ENCODE measurements at places on chromosomes 11 and 22.

GRCh38 chr11:131690362-131690761 is 319.9 kb downstream of the NTM start:
- DNase-seq: no peak

- peak; percentile 29 for DNase-seq
Measured at GRCh38 chr11:34002420-34002819, 49.1 kb upstream of the CAPRIN1 start.

DNA sequence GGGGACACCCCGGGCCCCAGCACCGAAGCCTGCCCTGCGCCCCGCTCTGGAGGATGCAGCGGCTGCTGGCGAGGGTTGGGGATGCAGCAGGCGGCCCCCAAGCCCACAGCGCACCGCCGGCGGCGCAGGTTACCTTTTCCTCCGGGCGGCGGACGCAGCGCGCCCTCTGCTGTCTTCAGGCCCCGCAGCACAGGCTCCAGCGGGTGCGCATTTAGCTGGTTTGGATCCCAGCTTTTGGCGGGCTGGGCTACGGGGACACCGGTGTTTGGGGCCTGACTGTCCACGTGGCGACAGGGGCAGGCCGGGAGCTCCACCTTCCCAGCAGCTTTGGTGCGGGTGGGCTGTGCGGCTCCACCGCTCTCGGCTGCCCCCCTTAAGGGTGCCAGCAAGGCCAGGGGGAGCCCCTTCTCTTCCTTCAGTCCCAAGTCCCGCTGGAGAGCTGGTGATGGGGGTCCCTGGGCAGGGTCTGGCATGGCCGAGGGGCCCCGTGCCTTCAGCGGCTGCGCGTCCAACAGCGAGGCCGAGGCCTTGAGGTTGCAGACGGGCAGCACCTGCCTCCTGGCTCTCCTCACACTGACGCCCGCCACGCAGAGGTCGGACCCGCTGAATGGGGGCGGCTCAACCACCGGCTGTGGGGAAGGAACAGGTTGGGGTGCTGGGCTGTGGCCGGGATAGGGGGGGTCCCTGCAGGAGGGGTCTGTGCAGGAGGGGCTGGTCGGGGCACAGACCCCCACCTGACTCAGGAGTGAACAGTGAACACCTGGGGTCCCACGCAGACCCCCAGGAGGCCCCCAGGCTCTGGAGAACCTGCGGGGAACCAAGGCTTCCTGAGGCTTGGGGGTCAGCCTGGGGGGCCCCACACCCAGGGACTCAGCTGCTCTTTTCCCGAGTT is 18.0 kb upstream of the IL17REL start:
- peak; percentile 54 for DNase-seq

- peak; percentile 59 for DNase-seq
Measured at GRCh38 chr22:32411402-32411801, 645 bp downstream of the RTCB start.

DNA sequence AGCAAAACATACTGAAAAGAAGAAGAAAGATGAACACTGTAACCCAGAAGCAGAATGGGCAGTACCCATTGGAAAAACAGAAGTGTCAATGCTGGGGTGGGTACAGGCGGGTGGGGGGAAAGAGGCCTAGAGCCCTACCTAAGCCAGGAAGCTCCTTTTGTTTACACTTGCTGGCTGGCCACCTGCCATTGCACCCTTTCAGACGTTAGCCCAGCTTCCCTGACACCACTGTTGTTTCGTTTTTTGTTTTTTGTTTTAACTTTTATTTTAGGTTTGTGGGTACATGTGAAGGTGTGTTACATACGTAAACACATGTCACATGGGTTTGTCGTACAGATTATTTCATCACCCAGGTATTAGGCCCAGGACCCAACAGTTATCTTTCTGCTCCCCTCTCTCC is 55.4 kb downstream of the PLEKHA7 start:
- DNase-seq: peak; percentile 46

DNA sequence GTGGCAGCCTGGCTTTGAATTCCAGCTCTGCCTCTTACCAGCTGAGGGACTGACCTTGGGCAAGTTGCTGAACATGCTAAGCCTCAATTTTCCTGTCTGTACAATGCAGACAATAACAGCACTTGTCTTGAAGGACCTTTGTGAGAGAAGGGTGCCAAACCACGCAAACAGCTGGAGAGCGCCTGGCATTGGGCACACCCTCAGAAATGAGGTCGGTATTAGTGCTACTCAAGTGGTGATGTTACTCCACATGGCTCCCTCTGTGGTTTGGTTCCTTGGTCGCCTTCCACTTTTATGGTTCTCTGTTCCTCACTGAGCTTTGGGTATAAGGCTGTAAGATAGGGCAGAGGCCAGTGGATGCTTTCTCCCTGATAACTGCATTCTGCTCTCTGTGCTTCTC is 8.2 kb downstream of the UBASH3B start:
- DNase-seq: no peak

DNA sequence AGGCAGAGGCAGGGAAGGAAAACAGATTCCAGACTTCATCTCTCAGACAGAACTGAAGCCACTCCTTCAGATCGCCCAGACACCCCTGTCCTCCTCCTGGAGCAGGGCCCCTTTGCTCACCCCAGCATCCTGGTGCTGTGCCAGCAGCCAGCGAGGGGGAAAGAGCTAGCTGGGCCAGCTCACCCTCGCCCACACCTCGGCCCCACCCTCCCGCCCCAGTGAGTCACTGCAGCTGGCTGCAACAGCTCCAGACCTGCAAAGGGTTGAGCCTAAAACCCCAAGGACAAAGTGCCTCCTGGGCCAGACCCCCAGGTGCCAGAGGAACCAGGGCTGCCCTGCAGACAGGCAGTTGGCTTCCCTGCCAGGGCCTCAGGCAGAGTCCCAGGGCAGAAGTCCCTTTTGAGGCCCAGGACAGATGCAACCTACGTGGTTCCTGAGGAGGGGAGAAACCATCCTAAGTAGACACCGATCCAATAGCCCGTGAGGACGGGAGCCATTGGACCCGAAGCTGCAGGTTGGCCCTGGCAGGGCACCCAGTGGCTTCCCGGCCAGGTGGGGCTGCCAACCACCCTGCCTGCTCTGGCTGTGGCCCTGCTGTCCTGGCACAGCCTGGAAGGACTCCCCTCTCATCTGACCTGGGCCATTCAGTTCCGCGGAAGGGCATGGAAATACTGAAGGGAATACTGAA is 7.2 kb downstream of the AHNAK start:
- no peak for DNase-seq

DNA sequence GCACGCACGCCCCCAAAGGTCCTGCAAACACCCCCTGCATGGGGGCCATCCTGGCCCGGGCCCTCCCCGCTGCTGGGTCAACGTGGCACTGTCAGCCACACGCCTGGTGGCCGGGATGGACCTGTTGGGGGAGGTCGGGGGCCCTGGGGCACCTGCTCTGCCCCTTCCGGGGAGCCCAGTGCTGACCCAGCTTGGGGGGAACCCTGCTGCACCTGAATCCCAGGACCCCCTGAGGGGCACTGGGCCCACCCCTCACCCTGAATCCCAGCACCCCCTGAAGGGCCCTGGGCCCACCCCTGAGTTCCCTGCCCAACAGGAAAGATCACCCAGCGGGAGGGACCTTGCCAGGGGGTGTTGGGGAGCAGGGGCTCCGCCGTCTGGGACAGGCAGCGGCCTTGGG is 413 bp upstream of the MUC6 start:
- DNase-seq: no peak
